ENCODE measurements at places on chromosomes 7 and 10.
A peak's percentile ranks its signal among the peaks of the same experiment; 100 is the strongest.

DNA sequence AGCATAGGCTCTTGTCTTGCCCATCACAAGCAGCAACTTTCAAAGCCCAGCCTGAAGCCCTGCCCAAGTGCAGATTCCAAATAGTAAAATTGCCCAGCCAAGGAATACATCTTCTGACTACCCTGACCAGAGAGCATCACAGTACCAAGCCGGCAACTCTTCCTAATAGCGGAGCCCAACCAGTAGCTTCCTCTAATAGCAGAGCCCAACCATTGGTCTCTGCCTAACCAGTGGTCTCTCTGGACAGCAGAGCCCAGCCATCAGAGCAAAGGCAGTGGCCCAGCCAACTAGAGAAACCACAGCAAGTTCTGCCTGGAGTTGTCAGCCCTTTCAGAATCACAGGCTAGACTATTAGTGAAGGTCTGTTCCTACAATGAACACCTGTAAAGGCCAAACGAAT, 285.6 kb downstream of the HGF start:
- DNase-seq = no peak

GRCh38 chr7:113078331-113078730, 8.3 kb downstream of the GPR85 start:
- DNase-seq = no peak

- no peak for DNase-seq
Observed at GRCh38 chr7:66847879-66848790, 72.9 kb upstream of the TMEM248 start.

DNA sequence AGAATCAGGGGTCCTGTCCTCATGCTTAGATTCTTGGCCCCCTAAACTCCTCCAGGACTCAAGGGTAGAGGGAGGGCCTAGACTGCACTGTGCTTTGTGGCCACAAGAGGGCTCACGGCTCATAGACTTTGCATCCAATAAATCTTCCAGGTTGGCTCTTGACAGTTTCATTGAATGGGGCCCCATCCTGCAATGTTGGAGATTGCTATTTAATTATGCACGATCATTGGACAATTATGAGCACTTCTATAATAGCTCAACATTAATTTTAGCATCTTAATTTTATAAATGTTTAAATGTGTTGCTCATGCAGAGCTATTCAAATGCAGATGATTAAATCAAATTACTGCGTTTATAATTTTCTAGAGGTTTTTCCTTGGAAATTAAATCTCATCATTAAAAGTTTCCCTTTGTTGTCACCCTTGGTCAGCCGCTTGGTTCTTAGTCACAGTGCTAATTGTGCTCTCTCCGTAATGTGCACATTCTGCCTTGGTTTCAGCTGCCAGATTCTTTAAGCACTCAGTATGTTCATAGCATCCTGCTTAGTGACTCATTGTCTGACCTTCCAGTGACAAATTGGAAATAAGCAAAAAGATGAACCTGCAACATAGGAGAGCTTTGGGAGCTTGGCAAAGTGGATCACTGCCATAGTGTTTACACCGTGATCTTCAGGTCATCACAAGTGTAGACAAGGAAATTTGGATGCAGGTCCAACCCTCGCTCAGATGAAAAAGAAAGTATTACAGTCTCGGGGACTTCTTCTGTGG, 33.4 kb upstream of the PLPP4 start:
- DNase-seq = peak; percentile 3
